Muscle of leg (tissue), 16 donors: ENCODE measurements at places on chromosomes 12 and 14.

GRCh38 chr12:24414480-24414879 is 465.0 kb upstream of the SOX5 start:
- DNase-seq: no peak

DNA sequence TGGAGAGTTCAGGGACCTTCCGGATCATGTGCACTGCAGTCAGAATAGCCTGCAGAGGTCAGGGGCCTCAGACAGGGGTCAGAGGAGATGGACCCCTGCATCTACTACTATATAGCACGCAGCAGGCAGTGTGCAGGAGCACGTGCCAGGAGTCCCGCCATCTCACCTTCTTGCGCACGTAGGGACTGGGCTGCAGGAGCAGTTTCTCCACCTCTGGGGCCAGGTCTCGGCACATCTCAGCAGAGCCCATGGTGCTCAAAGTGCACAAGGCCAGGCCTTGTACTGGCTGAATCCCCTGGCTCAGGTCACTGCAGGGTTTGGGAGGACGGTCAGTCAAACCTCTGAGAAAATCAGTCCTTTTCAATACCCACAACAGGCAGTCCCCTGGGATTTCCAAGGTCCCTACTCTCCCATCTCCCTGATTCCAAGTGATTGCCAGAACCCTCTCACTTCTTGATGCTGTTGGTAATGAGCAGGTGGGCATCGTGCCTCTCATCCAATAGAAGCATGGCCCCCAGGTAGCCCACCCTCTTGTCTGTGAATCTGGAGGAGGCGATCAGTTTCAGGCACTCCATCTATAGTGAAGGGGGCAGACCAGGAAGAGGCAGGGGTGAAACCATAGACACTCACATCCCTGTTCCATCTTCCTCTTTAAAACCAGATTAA is 1.3 kb downstream of the AP1G2 start:
- no peak for DNase-seq

GRCh38 chr12:121062391-121063045 is 23.5 kb upstream of the OASL start:
- DNase-seq: no peak

DNA sequence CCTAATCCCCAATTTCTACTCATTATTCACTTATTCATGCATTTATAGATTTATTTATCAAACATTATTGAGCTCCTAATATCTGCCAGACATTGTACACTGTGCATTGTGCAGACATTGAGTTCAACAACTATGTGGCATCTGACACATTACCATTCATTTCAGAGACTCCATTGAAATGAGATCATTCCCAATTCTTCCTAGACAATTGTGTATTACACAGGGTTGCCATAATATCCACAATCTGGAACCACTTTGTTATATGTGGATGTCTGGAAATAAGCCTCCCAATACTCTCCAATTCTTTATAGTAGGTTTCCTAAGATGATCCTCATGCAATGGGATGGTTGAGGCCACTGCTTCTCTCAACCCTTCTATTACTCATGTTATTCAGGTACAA is 165.0 kb downstream of the OTOGL start:
- no peak for DNase-seq

GRCh38 chr14:50064993-50065392 is 51.4 kb downstream of the VCPKMT start:
- peak; percentile 80 for DNase-seq

GRCh38 chr12:546920-547845 is 87.4 kb downstream of the B4GALNT3 start:
- DNase-seq: peak; percentile 64

GRCh38 chr14:22978981-22979671 is 3.2 kb downstream of the AJUBA start:
- peak; percentile 71 for DNase-seq

DNA sequence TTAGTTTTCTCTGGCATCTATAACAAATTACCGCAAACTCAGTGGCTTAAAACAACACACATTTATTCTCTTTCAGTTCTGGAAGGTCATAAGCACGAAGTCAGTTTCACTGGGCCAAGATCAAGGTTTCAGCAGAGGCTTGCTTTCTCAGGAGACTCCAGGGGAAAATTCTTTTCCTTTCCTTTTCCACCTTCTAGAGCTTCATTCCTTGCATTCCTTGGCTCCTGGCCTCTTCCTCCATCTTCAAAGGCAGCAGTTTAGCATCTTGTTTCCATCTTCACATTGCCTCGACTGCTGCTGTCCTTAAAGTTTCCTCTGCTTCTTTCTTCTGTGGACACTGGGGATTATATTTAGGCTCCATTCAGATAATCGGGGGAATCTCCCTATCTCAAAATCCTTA is 106.1 kb downstream of the PDE3A start:
- DNase-seq: peak; percentile 46

- DNase-seq: no peak
Measured at GRCh38 chr12:105955976-105956375, 182.8 kb downstream of the NUAK1 start.

GRCh38 chr14:104998801-104999200 is 13.2 kb downstream of the CLBA1 start:
- peak; percentile 42 for DNase-seq

DNA sequence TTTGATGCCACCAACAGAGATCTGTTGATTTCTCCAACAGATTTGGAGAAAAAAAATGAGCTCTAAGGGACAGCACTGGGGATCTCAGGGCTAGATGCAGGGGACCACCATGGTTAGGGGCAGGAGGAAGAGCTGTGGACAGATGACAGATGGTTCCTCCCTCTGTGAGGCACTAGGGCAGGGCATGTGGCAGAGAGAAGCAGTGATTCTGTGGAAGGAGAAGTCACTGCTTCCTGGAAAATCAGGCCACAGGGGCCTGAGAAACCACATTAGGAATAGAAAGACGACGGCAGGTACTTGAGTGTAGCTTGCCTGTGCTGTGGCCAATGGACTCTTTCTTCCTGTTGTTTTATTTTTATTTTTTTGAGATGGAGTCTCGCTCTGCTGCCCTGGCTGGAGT is 24.9 kb upstream of the TMED2 start:
- DNase-seq: peak; percentile 51

- no peak for DNase-seq
Measured at GRCh38 chr12:108591267-108591980, 6.5 kb downstream of the TMEM119 start.

DNA sequence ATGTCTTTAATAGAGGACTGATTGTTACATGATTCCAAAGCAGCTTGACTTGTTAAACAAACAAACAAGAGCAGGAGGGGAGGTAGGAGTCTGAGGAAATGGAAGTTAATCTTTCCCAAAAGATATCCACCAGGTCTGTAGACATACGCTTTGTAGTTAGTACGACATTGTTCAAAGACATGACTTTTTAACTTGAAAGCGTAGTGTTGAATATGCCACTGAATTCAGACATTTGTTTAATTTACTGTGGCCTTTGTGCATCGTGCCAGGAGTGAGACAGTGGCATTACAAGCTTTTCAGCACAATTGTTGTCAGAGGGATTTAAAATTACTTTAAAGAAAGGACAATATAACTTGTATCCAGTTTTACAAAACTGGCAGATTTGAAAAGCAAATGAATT is 53.0 kb downstream of the SAV1 start:
- no peak for DNase-seq

GRCh38 chr14:29926701-29927375 is 809 bp downstream of the PRKD1 start:
- DNase-seq: peak; percentile 64
